ENCODE measurements at places on chromosomes 5 and 9.
A peak's percentile ranks its signal among the peaks of the same experiment; 100 is the strongest.

DNA sequence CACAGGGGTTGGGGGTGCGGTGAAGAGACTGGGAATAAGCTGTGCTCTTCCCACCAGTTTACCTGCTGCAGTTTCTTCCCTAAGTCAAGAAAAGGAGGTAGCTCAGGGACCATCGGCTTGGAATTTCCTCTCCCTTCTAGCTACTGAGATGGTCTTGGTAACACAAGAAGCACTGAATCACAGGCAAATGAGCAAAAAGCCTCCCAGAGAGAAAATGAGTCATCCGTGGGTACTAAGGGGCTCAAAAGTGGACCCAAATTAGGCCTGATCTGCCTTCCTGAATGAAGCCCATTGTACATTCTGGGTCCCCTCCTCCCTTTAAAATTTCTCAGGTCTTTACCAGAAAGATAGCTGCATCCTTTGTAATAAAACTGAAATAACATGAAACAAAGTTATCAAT, 49.9 kb downstream of the PTPN3 start:
- peaks cover 4% of the 10 kb centered on the region for H3K27me3 ChIP-seq
- no peak overlapping the region for H3K27ac ChIP-seq
- H3K36me3 ChIP-seq: no peaks in the 10 kb centered on the region
- no peak for DNase-seq
- no peaks in the 10 kb centered on the region for H3K4me1 ChIP-seq

DNA sequence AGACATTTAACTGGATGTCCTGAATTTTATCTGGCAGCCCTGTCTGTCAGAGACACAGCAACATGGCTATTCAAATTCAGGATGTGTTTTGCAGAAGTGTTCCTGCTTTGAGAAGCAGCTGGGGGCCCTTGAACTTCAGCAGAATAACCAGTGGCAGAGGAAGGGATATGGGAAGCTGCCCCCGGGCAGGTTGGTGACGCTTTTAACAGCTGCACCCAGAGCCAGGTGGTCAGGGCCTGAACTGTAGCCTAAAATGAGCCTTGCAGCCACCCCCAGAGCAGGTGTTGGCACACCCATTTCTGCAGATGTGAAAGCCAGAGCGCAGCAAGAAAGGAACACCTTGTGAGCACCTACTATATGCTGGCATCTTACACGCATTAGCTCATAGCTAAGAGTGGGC, 128.7 kb upstream of the BOD1 start:
- H3K4me3 ChIP-seq: no peak overlapping the region
- H3K27me3 ChIP-seq: no peaks in the 10 kb centered on the region
- H3K27ac ChIP-seq: no peak overlapping the region
- DNase-seq: no peak

DNA sequence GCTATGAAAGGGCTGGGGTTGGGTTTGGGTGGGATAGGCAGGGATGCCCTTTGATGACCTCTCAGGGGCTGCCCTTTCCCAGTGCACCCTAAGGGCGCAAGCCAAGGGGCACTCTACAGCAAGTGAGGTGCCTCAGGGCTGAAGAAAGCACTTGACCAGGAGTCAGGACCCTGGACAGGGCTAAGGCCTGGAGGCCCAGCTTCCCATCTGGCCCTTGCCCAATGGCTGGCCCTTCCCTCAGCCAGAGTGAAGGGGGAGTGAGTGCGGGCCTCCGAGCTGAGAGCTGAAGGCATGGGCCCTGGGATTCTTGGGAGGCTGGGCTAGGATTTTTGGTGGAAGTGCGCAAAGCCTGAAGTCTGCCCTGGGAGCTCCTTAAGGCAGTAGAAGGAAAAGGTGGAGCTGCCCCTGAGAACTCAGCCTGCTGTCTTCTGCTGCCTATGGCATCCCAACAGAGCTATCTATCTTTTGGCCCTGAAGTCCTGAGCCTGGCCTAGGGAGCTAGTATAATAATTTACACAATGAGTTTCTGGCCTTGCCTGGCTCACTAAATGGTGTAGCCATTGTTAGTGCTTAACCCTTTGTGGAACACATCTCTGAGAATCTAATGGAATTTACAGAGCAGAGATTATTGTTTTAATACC, 16.4 kb downstream of the JADE2 start:
- H3K36me3 ChIP-seq: peaks cover 66% of the 10 kb centered on the region
- peak overlapping the region; percentile 59 for H3K27ac ChIP-seq
- peaks cover 51% of the 10 kb centered on the region for H3K4me1 ChIP-seq
- no peak overlapping the region for H3K4me3 ChIP-seq
- no peaks in the 10 kb centered on the region for H3K27me3 ChIP-seq
- DNase-seq: no peak

DNA sequence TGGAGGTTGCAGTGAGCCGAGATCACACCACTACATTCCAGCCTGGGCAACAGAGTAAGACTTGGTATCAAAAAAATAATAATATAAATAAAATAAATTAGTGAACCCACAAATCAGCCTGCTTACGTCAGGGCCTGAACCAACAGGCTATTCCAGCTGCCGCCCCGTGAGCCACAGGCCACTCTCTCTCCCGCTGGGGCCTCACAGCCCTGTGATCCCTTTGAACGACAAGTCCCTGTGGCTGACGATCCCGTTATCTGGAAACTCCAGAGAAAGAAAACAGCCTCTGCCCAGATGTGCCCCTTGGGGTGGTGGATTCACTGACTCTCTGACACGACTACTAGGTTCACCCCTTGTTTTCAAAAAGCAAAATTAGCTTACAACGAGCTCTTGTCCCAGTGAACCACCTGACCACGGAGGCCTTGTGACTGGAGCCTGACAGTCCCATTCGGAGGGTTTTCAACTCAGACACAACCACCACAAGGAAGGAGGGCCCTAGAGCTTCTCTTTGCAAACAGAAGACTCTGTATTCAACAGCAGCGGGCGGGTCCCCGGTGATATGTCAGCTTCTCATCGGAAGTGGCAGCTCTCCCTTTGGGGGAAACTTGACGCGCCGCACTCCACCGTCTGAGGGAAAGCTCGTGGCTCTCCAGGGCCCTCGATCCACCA, 4.4 kb upstream of the DIPK1B start:
- H3K27ac ChIP-seq: no peak overlapping the region
- H3K36me3 ChIP-seq: no peaks in the 10 kb centered on the region
- DNase-seq: no peak
- peaks cover 9% of the 10 kb centered on the region for H3K4me1 ChIP-seq

GRCh38 chr5:59051951-59052350, 469.1 kb downstream of the RAB3C start:
- DNase-seq: no peak
- no peaks in the 10 kb centered on the region for H3K27me3 ChIP-seq
- no peak overlapping the region for H3K27ac ChIP-seq
- H3K4me3 ChIP-seq: no peak overlapping the region

- DNase-seq: no peak
- no peak overlapping the region for H3K4me3 ChIP-seq
- H3K4me1 ChIP-seq: no peaks in the 10 kb centered on the region
- no peaks in the 10 kb centered on the region for H3K36me3 ChIP-seq
These were observed 170.7 kb downstream of the CFAP90 start for GRCh38 chr5:7680260-7680659.

GRCh38 chr9:120890320-120891244, 13.6 kb upstream of the PHF19 start:
- H3K27me3 ChIP-seq: no peaks in the 10 kb centered on the region
- DNase-seq: no peak
- no peaks in the 10 kb centered on the region for H3K36me3 ChIP-seq

GRCh38 chr9:91786132-91786896, 163.7 kb downstream of the ROR2 start:
- no peaks in the 10 kb centered on the region for H3K27me3 ChIP-seq
- H3K36me3 ChIP-seq: no peaks in the 10 kb centered on the region
- DNase-seq: no peak
- H3K4me3 ChIP-seq: no peak overlapping the region
- H3K4me1 ChIP-seq: no peaks in the 10 kb centered on the region

- no peak overlapping the region for H3K4me3 ChIP-seq
- no peaks in the 10 kb centered on the region for H3K27me3 ChIP-seq
- H3K4me1 ChIP-seq: no peaks in the 10 kb centered on the region
These were observed 25.8 kb upstream of the HSD17B3 start for GRCh38 chr9:96327694-96328352.

GRCh38 chr9:138020120-138020794, 142.7 kb downstream of the CACNA1B start:
- no peak overlapping the region for H3K27ac ChIP-seq
- no peaks in the 10 kb centered on the region for H3K4me1 ChIP-seq
- H3K36me3 ChIP-seq: no peaks in the 10 kb centered on the region
- no peak for DNase-seq
- H3K4me3 ChIP-seq: no peak overlapping the region
- no peaks in the 10 kb centered on the region for H3K27me3 ChIP-seq

GRCh38 chr5:80860924-80861613, 99.1 kb upstream of the RASGRF2 start:
- H3K27ac ChIP-seq: no peak overlapping the region
- peaks cover 14% of the 10 kb centered on the region for H3K36me3 ChIP-seq
- no peak overlapping the region for H3K4me3 ChIP-seq
- no peak for DNase-seq

GRCh38 chr5:125005266-125005665, 258.8 kb upstream of the ZNF608 start:
- no peak for DNase-seq
- no peaks in the 10 kb centered on the region for H3K36me3 ChIP-seq
- H3K4me3 ChIP-seq: no peak overlapping the region
- no peaks in the 10 kb centered on the region for H3K27me3 ChIP-seq
- no peak overlapping the region for H3K27ac ChIP-seq

DNA sequence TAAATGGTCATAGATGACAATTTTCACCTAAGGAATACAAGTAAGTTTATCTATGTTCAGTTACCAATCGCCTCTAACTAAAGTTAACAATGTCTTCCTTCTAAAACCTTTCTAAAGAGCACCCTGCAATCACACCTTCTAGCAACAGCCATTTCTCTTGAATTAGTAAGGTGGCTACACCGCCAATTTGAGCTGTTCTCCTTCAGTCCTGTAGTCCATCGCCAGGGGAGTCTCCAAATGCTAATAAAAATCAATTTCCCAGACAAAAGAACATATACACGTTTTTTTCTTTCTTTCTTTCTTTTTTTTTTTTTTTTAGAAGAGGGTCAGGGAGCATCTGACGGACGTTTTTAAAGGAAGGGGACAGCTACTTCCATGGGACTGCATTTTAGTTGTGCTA, 729 bp upstream of the RORB start:
- H3K4me1 ChIP-seq: peaks cover 6% of the 10 kb centered on the region
- H3K36me3 ChIP-seq: no peaks in the 10 kb centered on the region
- no peak overlapping the region for H3K4me3 ChIP-seq
- DNase-seq: no peak

- H3K36me3 ChIP-seq: no peaks in the 10 kb centered on the region
- no peaks in the 10 kb centered on the region for H3K4me1 ChIP-seq
- DNase-seq: no peak
- H3K27ac ChIP-seq: no peak overlapping the region
- H3K27me3 ChIP-seq: no peaks in the 10 kb centered on the region
These were observed 58.6 kb downstream of the SLIT3 start for GRCh38 chr5:169242175-169242848.

- no peaks in the 10 kb centered on the region for H3K27me3 ChIP-seq
- no peak overlapping the region for H3K4me3 ChIP-seq
- H3K4me1 ChIP-seq: no peaks in the 10 kb centered on the region
- no peak overlapping the region for H3K27ac ChIP-seq
- no peak for DNase-seq
These were observed 205.6 kb downstream of the PSAT1 start for GRCh38 chr9:78502566-78502965.

DNA sequence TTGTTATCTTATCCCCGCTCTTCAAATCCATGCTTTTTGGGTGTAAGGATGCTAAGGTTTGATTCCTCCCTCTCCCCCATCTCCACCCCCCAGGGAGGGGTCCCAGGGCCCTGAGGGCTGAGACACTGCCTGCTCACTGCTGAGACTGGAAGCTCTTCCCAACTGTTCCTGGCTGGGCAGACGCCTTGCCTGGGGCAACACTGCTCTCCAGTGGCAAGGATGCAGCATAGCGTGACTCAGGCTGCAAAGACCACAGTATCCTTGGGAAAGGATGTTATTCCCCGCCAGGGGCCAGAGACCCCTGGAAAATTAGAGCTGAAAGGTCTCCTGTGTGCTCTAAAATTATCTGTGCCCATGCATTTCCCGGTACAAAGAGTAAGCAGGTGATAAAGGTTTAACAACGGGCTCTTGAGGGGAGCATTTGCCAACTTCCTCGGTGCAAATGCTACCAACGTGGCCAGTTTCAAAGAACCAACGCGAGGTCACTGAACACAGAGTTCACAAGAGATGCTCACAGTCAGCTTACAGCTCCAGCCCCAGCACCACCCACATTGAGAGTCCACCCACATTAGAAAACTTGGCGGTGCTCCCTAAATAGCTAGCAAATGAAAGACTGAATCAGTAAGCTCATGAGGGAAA, 271.9 kb downstream of the NSG2 start:
- H3K27me3 ChIP-seq: no peaks in the 10 kb centered on the region
- no peaks in the 10 kb centered on the region for H3K4me1 ChIP-seq
- no peak overlapping the region for H3K4me3 ChIP-seq
- H3K27ac ChIP-seq: no peak overlapping the region
- H3K36me3 ChIP-seq: no peaks in the 10 kb centered on the region

- no peak for DNase-seq
- no peaks in the 10 kb centered on the region for H3K4me1 ChIP-seq
- no peak overlapping the region for H3K4me3 ChIP-seq
- H3K27ac ChIP-seq: no peak overlapping the region
- peaks cover 42% of the 10 kb centered on the region for H3K36me3 ChIP-seq
These were observed 80.1 kb downstream of the DAP start for GRCh38 chr5:10680876-10681481.

- no peaks in the 10 kb centered on the region for H3K27me3 ChIP-seq
- no peak overlapping the region for H3K27ac ChIP-seq
- H3K4me1 ChIP-seq: no peaks in the 10 kb centered on the region
- no peaks in the 10 kb centered on the region for H3K36me3 ChIP-seq
- no peak for DNase-seq
These were observed 47.5 kb downstream of the PBX3 start for GRCh38 chr9:125794708-125795107.

DNA sequence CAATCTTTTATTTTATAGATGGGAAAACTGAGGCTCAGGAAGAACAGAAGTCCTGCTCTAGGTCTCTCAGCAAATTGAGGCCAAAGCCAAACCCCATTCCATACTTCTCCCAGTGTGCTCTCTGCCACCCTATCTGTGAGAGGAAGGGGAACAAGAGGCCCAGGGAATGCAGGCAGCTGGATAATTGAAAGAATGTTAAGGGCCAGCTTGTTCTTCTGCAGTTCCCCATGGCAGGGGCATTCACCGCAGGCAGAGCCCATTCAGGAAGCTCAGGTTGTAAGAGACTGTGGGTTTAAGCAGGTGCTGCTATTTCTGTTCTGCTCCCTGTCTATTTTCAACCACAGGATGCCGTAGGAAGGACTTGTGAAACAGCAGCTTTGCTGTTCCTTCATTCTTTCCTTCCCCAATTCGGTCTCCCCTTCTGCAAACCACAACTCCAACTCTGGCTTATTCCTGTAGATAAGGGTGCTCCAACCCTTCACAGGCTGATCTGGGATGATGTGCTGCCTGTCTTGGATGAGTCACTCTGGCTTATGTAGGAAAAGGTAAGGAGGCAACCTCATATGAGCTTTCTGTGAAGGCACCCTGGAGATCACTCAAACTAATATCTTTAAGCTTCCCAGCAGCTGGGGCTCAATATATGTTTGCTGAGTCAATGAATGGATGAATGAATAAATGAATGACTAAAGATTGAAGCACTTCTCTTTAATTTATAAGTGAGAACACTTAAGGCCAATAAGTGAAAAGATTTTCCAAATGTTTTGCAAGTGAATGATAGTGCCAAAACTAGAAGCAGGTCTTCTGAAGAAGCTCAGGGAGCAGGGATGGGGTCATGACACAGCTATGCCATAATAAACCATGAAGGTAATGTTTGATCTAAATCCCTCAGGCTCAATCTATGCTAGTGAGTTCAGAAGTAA, 377.6 kb downstream of the BRINP1 start:
- H3K4me1 ChIP-seq: no peaks in the 10 kb centered on the region
- no peak overlapping the region for H3K27ac ChIP-seq
- no peak overlapping the region for H3K4me3 ChIP-seq
- DNase-seq: no peak
